ENCODE measurements at places on chromosomes 7 and 10.

GRCh38 chr10:96505150-96506136, 8.3 kb downstream of the TLL2 start:
- no peak for DNase-seq

GRCh38 chr7:131683536-131684125, 127.2 kb upstream of the PODXL start:
- DNase-seq, result no peak

DNA sequence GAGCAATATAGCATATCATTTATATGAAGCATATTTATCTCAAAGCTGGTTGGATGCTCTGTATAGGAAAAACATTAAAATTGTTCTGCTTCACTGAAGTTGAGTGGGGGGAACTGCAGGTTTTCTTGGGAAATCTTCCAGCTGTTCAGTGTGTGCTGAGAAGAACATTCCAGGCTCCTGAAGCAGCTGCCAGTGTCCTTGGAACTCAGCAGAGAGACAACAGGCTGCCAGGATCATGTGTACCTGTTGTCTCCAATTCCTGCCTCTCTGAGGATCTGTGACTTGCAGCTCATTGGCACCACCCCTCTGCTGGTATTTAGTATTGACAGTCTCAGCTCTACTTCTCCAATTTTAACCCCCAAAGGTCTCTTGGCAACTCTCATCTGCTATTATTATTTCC, 42.3 kb upstream of the PRKG1 start:
- no peak for DNase-seq

GRCh38 chr10:44715136-44715535, 196.0 kb upstream of the TMEM72 start:
- DNase-seq, result no peak

GRCh38 chr10:78342827-78343653, 309.4 kb downstream of the RPS24 start:
- no peak for DNase-seq

DNA sequence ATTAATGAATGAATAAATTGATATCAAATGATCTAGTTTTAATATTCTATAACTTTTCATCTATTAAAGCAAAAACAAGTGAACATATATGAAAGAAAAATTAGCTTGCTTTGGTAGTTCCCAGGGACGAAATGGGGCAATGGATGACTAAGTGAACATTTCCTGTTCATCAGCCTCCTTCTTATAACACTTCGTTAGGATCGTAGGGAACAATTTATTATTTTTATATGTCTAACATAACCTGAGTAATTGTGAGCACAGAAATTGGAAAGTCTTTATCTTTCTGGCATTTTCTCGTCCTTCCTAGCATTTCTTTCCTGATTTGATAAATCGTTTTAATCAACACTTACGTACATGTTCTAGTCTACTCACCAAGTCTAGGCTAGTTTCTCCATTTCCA, 59.1 kb upstream of the PPP1R3C start:
- DNase-seq, result no peak

GRCh38 chr10:96833220-96834001, 1.3 kb downstream of the LCOR start:
- DNase-seq, result peak; percentile 33

DNA sequence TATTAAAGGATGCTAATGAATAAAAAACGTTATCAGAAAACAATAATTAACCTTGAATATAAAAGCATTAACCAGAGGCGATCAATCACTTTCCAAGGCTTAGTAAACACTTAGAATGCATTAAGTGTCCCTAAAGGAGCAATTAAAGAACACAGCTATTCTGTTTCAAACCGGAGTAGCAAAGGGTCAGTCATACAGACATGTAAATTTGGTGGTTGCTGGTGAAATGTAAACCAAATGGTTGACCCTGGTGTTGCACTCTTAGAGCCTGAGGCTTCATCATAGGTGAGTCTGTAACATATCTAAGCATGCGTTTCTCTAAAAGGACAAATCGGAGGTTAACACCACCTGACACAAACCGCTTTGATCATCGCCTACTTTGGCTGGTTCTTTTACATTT, 1280.1 kb downstream of the TYW1 start:
- DNase-seq, result no peak

- no peak for DNase-seq
Measured at GRCh38 chr10:3036155-3037021, 31.0 kb upstream of the PFKP start.

- no peak for DNase-seq
Measured at GRCh38 chr7:129990403-129991192, 37.8 kb upstream of the UBE2H start.

All from BE2C (cell line).